Stimulated activated CD8-positive, alpha-beta memory T cell treated with anti-CD3 and anti-CD28 coated beads, Interleukin-15, amount 100 ng/mL, for 24 hours (primary cell): ENCODE measurements at places on chromosomes 2 and 18.

DNA sequence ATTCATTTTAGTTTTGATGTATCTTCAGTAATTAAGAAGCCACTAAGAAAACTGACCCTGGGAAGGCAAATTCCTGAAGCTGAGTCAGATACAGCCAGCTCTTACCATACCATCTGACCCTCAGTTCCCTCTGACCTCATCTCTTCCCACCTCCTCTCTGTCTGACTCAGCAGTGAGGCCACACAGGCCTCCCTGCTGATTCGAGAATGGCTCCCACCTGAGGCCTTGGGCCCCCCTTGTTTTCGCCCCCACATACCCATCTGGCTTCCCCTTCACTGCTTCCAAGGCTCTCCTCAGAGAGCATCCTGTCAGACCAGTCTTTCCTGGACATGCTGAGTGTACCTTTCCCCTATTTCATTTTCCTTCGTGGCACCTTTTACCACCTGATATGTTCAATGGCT, 71.0 kb upstream of the CYP1B1 start:
- DNase-seq, result no peak

DNA sequence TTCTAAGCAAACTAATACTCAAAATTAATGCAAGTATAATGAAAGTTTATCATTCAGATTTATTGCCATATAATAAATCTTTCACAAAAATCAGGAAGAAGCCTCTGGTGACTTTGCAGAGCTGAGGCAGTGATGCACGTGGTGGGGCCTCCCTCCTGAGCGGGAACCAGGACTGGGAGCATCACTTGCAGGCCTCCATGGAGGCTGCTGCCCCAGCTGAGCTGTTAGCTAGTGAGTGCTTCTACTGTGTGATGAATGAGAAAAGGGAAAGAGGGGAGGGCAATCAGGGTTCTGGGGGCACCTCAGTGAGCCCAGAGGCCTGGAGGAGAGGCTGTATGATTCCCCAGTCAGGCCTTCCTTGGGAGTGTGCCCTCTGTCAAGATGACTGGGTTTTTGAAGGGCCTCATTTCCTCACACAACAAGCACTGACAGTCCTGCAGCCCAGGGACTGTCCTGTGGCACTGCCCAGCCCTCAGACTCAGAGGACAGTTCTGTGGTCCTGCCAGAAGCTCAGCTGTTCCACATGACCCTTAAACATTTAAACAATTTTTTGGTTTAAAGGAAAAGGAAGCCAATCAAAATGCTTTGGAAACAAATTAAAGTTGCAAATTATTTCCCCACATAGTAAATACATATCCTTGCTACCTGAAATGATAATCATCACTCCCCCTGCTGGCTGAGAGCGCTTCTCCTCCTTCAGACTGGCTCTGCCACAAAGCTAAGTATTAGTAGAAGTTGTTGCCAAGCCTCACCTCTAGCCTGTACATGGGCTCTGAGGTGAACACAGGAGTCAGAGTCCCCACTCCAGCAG, 90.9 kb upstream of the SMAD7 start:
- no peak for DNase-seq

DNA sequence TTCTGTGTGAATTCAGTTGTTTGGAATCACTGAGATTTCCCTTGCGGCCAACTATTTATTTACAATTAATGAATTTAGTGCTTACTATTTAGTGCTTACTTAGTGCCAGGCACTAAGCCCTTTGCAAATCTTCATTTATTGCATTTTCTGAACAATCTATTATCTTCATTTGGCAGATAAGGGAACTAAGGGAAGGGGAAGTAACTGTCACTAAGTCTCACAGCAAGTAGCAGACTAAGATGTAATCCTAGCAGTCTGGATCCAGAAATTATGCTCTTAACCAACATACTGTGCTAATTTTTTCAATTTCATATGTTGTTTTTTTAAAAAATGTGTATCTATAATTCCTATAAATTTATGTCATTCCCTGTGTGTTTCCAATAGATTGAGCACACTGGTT, 214.4 kb upstream of the EPC2 start:
- DNase-seq, result no peak

DNA sequence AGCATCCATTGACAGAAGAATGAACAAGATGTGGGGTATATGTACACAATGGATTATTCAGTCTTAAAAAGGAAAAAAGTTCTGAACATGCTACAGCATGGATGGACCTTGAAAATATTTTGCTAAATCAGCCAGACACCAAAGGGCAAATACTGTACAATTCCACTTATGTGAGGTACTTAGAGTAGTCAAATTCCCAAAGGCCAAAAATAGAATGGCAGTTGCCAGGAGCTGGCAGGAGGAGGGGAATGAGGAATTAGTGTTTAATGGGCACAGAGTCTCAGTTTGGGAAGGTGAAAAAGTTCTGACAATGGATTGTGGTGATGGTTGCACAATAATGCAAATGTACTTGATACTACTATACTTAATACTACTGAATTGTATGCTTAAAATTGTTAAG, 193.2 kb downstream of the MBD2 start:
- no peak for DNase-seq

DNA sequence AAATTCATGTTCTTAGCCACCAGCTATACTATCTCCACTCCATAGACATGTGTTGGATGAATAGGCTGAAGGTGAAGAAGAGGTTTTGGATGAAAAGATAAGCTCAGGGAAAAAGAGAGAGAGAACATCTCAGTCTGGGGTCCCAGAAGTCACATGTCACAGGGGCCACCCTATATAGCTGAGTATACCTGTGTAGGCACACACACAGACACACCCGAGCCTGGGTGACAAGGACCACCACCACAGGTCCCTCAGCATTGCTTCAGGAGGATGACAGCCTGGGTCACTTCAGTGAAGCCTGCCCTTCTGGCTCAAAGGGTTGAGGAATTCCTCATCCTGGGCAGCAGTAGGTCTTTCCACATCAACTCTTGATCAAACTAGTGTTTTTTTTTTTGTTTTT, 56.2 kb downstream of the POLR1A start:
- DNase-seq, result no peak
